Mesothelial cell of epicardium (in vitro differentiated cells): ENCODE measurements at places on chromosomes 1 and 21.

DNA sequence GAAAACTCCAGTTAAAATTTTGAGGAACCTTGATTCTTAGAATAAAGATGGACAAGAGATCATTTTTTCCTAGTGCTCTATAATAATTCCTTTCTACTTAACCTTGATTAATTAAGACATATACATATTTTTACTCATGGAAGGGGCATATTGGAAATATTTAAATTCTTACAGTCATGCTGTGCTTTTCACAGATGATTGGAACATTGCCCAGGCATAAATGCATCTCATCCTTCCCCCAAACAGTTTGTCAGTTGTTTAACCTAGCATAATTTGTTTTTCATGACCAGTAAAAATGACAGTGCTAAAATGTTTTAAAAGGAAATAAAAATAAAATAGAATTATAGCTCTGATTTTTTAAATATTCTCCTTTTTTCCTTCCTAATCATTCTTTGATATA lies 140.0 kb downstream of the DNM3 start:
- DNase-seq: no peak

GRCh38 chr1:94236630-94237290 lies 624 bp downstream of the ARHGAP29 start:
- DNase-seq: no peak

GRCh38 chr1:19484338-19484797 lies 971 bp downstream of the CAPZB start:
- peak; percentile 46 for DNase-seq

DNA sequence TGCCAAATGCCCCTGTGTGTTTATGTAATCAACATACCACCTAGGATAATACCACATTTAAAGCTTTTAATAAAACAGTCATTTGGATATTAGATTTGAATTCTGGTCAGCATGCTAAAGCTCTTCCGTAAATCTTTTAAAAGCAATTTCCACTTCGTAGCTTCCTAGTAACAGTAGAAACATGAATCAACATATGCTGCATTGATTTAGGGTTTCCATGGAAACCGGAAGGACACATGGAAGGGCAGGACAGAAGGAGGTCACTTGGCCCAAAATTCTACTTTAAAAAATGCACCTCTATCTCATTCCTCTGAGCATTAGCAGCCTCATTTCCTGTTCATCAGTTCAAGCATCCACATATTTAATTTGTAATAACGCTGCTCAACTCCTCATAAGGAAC lies 8.1 kb downstream of the RGS8 start:
- DNase-seq: no peak

GRCh38 chr1:3055051-3055450 lies 14.0 kb upstream of the PRDM16 start:
- DNase-seq: no peak

DNA sequence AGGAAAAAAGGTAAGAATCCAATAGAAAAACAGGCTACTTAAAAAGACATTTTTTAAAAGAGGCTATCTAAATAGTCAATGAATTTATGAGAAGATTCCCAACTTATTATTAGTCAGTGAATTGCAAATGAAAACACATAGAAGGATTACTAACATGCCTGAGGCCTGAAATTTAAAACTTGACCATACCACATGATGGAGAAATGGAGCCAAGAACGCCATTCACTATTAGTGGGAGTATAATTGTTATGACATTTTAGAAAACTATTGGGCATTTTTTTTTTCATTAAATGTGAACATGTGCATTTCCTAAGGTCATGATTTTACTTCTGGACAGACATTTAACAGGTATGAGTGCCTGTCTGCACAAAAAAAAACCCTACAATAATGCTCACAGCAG lies 24.8 kb upstream of the OR2B11 start:
- DNase-seq: no peak

DNA sequence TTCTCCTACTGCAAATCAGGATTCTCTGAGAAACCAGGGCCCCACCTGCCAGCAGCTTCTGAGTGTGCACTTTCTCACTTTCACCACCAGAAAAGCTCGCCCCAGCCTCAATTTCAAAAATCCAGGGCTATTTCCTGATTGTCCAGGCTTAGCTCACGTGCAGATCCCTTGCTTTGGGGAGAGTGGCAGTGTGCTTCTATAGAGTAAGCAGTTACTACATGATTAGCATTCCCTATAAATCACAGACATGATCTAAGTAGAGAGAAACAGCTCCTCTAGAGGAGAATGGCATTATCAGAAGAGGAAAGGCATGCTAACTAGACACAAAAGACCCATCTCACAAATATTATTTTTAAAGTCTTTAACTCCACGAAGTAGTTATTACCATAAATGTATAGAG lies 456.0 kb upstream of the PKN2 start:
- DNase-seq: no peak

DNA sequence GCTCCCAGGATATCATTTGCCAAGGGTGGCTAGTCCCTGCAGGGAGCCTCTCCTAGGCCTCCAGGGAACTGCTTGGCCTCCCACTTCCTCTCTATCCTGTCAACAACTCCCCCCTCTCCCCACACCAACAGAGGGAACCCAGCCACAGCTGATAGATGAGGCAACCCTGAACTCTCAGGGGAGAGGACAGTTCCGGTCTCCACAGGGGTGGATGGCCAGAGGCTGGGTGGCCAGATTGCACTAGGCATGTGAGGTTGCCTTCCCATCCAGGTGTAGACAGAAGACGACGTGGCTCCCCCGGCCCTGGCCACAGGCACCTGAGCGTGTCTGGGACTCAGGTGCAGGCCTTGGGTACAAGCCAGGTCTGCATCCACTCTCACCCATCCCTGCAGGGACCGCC lies 53.3 kb downstream of the TOR1AIP2 start:
- DNase-seq: no peak

DNA sequence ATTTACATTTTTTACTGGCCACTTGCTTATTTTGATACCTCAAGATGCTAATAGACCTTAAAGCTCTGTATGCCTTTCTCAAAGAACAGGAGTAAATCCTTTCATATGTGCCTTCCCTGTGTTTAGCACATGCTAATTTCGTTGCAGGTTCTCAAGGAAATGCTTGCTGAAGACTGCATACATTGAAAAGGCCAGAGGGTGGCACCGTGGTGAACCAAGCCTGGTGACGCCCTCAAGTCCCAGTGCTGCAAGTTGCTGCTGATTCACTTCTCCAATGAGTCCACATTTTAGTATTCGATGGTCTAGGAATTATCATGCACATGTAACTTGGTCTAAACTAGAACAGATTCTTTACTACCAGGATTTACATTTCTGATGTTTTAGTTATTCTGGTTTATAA lies 94.1 kb downstream of the CLDN17 start:
- DNase-seq: no peak

- DNase-seq: no peak
Observed at GRCh38 chr1:117967881-117968280, 38.3 kb downstream of the WDR3 start.

- no peak for DNase-seq
Observed at GRCh38 chr1:244758708-244759107, 76.8 kb upstream of the COX20 start.

GRCh38 chr1:87878873-87879272 lies 550.2 kb downstream of the LMO4 start:
- no peak for DNase-seq

DNA sequence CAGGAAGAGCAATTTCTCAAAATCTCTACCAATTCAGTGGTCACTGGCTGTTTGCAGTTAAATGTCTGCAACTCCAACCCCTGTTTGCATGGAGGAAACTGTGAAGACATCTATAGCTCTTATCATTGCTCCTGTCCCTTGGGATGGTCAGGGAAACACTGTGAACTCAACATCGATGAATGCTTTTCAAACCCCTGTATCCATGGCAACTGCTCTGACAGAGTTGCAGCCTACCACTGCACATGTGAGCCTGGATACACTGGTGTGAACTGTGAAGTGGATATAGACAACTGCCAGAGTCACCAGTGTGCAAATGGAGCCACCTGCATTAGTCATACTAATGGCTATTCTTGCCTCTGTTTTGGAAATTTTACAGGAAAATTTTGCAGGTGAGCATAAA lies 167.2 kb downstream of the CRB1 start:
- no peak for DNase-seq

DNA sequence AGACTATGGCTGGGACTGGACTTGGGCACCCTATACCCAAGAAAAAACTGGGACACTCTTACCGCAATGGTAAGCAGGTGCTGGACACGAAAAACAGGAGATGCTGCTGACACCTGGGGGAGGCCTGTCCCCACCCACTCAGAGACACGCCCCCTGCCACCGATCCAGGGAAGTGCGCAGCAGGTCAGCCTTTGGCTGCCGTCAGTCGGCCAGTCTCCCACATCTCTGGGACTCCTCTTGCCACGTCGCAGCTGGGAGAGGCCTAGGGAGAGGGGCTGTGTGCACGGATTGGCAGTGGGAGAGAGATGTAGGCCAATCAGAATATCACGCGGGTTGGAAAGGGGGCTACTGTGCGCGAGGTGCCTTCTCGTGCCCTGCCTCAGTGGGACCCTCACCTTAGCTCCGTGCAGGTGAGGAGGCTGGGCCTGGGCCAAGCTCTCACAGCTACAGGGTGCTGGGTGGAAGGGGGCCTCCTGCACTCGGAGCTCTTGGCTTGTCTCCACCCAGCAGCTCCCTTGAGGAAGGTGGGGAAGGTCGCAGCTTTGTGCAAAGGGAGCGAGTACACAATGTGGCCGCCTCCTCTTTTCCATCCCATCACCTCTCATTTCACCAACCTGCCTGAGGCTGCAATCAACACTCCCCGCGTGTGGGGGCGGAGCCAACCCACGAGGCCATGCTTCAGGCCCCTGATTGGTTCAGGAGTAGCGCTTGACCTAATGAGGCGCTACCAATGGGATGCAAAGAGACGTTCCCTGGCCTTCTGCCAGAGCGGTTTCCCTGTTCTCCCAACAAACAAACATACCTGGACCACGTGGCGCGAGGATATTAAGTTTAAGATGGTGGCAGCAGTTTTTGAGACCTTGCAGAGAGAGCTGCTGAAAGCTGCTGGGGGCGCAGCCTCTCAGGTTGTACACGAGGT lies 25.7 kb upstream of the LDLRAP1 start:
- DNase-seq: no peak

GRCh38 chr1:85577419-85578320 lies 2.9 kb upstream of the CCN1 start:
- peak; percentile 64 for DNase-seq

GRCh38 chr1:22406722-22407495 lies 44.7 kb upstream of the ZBTB40 start:
- DNase-seq: no peak

DNA sequence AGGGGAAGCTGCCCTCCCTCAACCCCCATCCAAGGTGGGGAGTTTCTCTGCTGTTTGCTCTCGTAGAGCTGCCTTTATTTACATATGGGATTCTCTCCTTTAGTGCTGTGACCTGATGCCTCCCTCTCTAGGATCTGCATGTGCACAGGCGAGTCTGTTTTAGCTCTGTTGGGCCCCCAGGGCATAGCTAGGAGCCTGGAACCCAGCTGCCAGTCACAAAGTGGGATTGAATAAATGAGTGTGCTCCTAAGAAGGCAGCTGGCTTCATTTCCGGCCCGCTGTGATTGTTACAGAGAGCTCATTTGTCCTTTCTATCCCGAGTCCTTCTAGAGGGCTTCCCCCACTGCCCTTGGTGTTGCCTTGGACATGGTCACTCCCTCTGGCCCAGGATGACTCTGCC lies 176.6 kb downstream of the GRIK3 start:
- DNase-seq: no peak

DNA sequence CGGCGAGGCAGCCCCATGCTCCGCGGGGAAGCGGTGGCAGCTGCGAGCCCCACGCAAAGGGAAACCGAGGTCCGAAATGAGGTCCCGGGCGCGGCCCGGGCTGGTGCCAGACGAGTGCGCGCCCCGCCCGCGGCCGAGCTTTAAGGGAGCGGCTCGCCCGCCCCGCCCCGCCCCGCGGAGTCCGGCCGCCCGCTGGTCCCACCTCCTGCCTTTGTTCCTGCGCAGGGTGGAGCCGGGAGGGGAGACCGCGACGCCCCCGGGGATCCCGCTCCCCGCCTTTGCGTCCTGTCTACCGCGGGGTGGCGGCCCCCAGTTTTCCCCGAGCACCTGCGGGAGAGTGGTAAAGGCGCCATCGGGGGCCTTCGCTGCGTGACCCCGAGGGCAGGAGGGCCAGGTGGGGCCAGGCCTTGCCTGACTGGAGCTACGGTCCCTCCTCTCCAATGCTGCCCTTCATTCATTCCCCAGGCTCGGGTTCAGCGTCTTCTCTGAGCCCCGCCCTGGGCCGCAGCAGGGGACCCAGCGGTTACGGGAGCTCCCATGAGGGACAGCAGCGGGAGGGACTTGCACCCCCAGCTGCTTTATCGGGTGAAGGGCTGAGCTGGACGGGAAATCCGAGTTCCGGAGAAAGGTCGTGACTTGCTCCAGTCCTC lies at the start of gene HES2:
Gene HES2 (minus strand): TSS at position 116 of the 650 bp plus-strand sequence. CDS start 99 bp downstream, at position 17.
- no peak for DNase-seq

DNA sequence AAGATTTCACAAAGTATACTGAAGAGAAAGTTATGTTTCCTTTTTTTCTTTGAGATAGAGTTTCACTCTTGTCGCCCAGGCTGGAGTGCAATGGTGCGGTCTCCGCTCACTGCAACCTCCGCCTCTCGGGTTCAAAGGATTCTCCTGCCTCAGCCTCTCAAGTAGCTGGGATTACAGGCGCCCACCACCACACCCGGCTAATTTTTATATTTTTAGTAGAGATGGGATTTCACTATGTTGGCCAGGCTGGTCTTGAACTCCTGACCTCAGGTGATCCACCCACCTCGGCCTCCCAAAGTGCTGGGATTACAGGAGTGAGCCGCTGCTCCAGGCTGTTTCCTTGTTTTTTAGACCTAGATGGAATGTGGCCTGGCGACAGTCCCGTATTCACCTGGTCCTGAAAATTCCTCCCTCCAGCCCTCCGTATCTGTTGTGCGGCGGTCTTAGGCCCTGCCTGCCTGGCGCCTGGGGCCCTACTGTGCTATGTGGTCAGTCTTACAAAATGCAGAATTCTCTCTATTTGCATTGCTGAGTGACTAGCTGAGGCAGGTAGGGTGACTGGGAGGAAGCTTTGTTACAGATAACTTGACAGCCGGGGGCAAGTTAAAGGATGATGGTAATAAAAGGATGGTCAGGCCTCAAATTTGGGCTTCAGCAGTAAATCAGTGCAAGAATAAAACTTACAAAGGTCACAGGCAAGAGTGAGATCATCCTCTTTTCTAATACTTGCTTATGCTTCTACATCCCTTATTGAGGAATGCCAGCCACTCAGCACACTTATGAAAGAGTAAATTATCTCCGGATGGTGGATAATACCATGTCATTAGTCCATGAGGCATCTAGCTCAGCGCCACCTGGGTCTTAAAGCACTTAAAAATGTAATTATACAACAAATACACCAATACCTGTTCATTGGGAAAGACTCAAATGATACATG lies 30.3 kb downstream of the PARK7 start:
- DNase-seq: no peak

DNA sequence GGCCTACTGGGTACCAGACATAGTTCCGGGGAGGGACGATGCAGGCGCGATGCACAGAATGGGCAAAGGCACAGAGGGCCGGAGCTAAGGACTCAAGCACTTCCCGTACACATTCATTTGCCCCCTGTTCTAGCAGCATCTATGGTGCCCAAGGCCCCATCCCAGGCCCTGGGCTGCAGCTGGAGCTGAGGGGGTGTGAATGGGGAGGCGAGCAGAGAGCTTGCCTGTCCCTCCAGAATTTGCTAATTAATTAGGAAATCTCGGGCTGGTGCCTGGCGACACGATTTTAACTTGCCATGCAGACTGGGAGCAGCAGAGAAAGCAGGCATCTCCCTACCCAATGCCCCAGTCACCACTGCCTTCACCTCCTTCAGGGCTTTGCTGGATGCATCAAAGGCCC lies 35.9 kb downstream of the EPHA2 start:
- no peak for DNase-seq

GRCh38 chr1:203272633-203273205 lies 32.6 kb upstream of the BTG2 start:
- DNase-seq: no peak

- no peak for DNase-seq
Observed at GRCh38 chr1:234476172-234476571, 2.8 kb downstream of the TARBP1 start.

GRCh38 chr1:208029381-208030287 lies 118.7 kb upstream of the CD34 start:
- no peak for DNase-seq
